ENCODE measurements at places on chromosomes 16 and 17.
A peak's percentile ranks its signal among the peaks of the same experiment; 100 is the strongest.

DNA sequence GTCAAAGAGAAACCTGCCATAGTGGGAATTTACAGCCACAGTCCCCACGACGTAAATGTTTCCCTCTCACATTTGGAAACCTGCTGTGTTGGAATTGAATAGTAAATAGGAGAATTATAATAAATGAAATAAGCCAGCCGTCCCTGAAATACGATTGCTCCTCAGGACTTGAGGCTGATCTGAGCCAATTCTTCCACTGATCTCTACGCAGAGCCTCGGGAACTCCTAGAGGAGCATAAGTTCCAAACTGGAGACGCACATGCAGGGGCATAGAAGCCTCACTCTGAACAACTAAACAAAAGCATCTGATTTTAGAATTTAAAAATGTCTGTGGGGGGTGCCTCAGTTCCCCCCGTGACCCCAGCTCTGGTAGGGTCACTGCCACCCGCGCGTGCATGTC lies 10.2 kb upstream of the TEX19 start:
- DNase-seq = no peak

GRCh38 chr16:87543436-87544191 lies 50.8 kb upstream of the ZCCHC14 start:
- peak; percentile 4 for DNase-seq

DNA sequence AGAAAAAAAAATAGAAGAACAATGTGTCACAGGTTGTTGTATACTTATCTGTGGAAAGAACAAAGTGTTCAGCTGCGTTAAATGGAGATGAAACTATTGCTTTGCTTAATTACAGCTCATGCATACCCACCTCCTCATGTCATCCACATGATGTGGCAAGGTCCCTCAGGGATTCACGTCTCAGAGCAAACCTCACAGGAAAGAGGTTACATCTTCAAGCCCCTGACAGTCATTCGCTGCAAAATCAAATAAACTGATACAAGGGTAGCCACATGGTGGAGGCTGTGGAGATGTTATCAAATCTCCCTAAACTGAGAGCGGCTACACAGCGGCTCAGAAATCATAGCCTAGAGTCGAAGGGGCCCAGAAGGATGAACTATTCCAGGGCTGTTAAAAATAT lies 21.1 kb downstream of the GINS3 start:
- no peak for DNase-seq

GRCh38 chr16:64687123-64687522 lies 434.7 kb downstream of the CDH11 start:
- DNase-seq = no peak

DNA sequence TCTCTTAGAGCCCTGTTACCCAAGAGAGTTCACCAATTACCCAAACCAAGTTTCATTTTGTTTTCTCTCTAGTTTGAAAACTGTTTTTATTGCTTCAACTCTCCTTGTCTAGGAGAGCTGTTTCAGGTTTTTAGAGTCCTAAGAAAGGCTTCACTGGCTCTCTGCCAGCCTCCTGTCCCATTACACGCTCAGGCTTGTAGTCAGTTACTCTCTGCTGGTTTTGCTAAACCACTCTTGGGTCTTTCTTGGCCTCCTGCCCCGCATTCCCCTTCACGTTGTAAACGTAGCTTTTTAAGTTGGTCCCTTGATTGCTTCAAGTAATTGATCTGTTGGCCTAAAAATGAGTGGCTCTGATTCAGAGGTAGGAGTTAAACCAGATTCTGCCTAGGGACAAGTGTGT lies 529.1 kb downstream of the MAF start:
- DNase-seq = no peak

- no peak for DNase-seq
These were observed 21.7 kb downstream of the ATP6V0D1 start for GRCh38 chr16:67459066-67459860.

DNA sequence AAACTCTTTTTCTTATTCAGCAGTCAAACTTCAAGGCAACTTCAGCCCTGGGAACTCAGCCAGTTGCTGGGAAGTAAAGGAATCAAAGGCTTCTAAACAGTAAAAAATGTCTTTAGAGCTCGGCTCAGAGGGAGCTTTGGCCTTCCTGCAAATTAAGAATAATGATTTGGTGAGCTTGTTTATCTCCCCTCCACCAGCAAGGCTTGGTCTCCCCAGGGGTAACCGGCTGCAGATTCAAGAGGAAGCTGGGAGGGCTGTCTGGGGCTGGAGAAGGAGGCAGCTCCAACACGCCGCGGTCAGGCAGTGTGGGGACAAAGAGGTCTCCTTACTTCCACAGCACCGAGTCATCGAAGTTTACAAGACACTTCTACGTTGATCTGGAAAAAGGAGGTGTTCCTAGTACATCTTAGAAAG lies 17.7 kb upstream of the DOC2B start:
- DNase-seq = no peak

DNA sequence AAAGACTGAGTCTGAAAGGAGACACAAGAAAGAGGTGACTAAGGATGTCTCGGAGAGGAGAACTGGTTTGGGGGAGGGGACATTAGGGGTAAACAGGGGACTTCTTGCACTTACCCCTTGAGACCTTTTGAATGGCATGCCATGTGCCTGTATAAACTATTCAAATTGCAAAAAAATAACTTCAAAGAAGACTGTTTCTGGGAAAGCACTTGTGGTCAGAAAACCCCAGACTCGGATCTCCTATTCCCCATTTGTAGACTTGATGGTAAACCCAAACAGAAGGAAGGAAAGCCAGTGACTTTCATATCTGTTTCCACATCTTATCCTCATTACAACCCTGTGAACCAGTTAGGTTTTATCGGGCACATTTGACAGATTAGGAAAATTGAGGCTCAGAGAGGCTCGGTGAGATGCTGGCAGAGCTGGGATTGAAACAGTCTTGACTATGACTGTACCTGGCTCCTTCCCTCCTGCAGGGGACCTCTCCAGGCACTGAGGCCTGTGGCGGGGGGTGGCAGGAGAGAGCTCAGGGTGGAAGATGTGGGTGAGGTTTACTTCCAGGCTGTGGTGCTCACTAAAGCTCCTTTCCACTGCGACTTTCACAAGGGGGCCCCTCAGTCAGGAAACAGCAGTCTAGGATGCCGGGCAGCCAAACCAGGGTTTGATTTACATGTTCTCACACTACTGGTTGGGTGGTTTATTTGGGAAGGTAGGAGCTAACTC lies 30.5 kb upstream of the PLCG2 start:
- no peak for DNase-seq

- DNase-seq = peak; percentile 41
These were observed 19.7 kb downstream of the GOSR2 start for GRCh38 chr17:46942441-46943217.

DNA sequence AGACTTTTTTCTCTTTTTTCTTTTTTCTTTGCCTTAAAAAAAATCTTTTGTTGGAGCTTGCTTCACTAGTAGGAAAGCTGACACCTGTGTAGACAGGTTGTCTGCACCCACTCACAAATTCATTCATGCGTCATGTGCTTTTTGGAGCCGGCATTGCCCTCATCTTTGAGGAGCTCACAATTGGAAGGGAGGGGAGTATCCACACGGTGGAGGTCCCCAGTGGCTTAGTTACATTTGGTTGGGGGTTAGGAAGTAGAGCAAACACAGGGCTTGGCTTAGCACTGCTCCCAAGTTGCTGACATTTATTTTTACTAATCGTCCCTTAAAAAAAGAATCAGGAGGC lies 18.7 kb upstream of the MEIOB start:
- no peak for DNase-seq

DNA sequence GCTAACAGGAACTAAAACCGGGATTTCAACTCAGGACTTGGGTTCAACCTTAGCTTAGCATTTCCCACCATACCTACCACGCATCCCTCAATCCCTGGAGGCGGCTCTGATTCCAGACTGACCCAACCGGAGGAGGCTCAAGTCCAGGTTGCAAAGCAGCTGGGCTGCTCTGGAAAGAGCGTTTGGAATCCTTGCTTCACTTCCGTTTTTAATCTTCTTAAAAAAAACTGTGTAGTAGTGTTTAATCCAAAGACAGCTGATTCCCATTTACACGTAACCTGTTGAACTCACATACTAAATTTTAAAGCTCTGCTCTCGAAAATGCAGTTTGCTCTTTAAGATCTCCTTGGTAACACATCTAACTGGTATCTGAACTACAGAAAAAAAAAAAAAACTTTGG lies 50.0 kb downstream of the NXN start:
- DNase-seq = no peak

GRCh38 chr16:82323171-82323570 lies 153.1 kb upstream of the MPHOSPH6 start:
- DNase-seq = no peak

GRCh38 chr17:20896153-20896649 lies 146.6 kb downstream of the USP22 start:
- DNase-seq = no peak

- no peak for DNase-seq
These were observed 10.2 kb downstream of the GABARAPL2 start for GRCh38 chr16:75576384-75576811.

DNA sequence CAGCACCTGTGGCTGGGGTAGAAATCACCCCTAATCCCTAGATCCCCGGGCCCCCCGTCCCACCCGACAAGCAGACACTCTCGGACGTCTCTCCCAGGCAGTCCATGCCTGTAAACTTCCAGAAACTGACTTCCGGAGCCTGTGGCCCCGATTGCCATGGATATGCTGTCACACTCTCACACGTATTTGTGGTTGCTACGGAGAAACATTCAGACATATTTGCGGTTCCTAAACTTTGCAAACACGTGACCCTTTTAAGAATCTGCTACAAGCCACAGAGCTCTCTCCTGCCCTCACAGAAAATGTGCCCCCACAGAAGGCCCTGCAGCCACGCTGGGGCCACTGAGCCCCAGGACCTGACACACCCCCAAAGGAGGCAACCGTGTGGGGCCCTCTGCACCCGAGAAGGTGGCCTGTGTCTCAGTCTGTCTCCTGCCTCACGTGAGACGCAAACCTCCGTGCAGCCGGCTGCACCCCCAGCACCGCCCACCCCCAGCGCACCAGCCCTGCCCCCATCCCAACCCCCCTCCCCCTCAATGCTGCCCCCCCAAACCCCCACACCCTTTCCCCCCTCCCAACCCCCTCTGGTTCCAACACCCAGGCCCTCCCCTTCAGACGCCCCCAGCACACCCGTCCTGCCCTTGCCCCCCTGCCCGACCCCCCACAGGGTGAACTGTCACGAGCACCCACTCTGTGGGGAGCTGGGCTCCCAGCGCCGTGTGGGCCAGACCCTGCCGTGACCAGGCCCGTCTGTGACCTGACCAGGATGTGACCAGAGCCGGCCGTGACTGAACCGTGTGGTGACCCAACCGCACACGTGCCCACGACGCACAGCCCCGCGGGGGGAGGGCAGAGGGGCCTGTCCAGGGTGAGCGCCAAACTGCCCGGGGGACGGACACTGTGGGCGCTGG lies 66.3 kb upstream of the METRNL start:
- DNase-seq = no peak

GRCh38 chr16:2773188-2773968 lies 3.7 kb downstream of the ELOB start:
- DNase-seq = no peak

GRCh38 chr16:81733295-81733694 lies 45.8 kb upstream of the PLCG2 start:
- DNase-seq = no peak

DNA sequence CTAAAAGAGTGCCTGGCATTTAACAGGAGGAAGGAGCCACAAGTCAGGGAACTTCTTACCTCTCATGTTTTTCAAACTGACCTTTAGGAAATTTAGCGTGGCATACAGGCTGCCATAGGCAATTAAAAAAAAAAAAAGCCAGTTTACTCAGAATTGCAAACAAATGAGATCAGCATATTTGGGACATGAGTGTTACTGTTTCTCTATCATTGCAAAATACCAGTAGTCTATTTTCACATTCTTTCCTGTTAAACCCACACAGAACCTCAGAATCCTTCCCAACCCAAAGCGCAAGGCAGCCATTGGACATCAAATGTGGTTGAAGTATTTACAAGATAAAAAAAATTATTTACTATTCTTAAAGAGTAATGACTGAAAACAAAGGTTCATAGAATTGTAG lies 366.4 kb upstream of the DYNLRB2 start:
- no peak for DNase-seq

- DNase-seq = no peak
These were observed 8.6 kb upstream of the APPBP2 start for GRCh38 chr17:60534613-60535157.

DNA sequence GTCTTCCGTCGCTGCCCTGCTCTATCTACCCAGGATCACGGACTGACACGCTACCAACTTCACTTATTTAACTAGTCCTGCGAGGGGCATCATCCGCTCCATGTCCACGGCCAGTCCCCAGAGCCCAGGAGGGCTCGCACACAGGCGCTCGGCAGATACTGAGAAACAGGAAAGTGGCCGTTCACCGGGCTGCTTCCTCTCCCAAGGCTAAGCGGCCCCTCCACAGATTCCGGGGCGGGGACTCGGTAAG lies 388 bp downstream of the OXLD1 start:
- no peak for DNase-seq

DNA sequence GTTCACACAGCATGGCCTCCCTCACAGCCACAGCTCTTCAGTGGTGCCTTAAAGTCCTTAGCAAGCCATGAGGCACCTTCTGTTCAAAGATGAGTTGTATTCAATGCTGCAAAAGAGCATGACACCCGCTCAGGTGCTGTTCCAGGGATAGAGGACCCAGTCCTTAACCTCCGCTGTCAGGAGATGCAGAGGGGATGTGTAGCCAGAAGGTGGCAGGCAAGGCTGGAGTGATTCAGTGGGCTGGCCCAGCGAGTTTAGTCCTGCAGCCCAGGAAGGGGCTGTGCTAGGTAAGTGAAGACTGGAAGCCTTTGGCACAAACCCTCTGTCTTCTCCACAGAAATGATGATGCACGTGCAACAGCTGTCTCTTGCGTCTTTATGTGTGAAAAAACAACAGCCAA lies 25.0 kb upstream of the ADAM11 start:
- no peak for DNase-seq

DNA sequence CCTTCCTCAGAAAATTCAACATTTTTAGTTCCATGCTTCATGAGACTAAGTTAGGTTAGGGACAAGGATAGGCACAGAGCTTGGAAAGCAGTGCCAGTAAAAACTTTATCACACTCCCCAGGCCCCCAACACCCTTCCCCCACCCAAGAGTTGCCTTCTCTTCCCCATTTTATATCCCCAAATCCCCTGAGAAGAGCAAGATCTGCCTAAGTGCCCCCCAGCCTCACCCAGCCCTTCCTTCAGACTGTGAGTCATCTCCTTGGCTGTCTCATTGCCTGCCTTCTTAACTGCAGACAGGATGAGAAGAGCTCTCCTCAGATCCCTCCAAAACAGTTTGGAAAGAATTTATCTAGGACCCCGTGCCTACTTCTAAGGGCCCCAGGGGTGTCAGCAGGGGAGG lies 55.8 kb downstream of the NEUROD2 start:
- DNase-seq = no peak

- DNase-seq = no peak
These were observed 7.1 kb upstream of the SLC5A11 start for GRCh38 chr16:24838554-24839266.

- DNase-seq = no peak
These were observed 33.4 kb upstream of the HELZ start for GRCh38 chr17:67278363-67278762.

- no peak for DNase-seq
These were observed 123.7 kb downstream of the ABCC1 start for GRCh38 chr16:16073001-16073545.

DNA sequence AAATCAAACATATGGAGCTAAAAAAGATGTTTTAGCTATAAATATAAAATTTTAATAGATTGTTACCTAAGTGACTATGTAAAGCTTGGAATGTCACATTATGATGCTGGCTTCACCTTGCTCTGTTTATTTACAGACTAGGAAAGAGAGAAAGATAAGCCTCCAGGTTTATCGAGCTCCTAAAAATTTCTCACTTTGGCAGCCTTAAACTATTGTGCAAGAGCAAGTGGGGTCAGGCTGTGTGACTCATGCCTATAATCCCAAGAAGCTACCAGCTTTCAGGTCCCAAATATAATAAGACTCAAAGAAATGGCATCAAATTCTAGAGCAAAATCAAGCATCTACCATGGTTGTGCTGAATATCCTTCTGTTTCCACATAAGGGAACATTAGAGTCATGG lies 34.3 kb upstream of the PRSS54 start:
- no peak for DNase-seq
